ENCODE measurements at places on chromosomes 1 and 21.

DNA sequence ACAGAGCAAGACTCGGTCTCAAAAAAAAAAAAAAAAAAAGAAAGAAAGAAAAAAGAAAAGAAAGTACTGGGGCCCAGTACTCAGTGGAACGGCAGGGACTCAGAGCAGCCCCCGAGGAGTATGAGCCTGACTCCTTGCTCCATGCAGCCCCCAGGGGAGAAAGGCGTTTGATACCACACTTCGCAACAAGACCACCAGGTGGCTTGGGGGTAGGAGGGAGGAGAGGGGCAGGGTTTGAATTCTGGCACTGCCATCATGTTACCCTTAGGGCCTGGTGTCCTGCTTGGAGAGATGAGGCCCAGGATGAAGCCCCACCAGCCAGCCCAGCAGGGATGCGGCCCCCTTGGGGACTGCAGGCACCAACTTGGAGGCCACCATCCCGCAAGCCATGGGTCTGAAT, 321.3 kb upstream of the VAMP3 start:
- DNase-seq = no peak

GRCh38 chr1:24898152-24898908, 31.7 kb downstream of the RUNX3 start:
- peak; percentile 7 for DNase-seq

DNA sequence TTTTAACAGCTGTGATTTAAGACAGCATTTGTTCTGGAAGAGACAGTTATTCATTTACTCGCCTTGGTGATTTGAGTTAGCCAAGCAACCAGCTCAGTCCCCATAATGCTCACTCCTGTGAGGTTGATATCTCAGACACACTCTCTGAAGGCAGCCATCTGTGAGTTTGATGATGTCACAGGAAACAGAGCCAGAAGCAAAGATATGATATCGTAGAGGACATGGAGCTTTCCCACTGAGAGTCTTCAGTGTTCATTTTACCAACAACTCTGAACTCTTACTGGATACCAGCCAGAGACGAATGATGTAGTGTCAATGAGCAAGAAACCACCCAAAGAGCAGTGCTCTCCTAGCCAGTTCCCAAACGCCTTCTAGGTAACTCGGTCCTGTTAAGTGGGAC, 219.4 kb downstream of the SLC35F3 start:
- DNase-seq = no peak

GRCh38 chr1:153933955-153934354, 11.2 kb upstream of the GATAD2B start:
- DNase-seq = no peak

GRCh38 chr1:173212952-173213491, 5.9 kb upstream of the TNFSF4 start:
- no peak for DNase-seq

DNA sequence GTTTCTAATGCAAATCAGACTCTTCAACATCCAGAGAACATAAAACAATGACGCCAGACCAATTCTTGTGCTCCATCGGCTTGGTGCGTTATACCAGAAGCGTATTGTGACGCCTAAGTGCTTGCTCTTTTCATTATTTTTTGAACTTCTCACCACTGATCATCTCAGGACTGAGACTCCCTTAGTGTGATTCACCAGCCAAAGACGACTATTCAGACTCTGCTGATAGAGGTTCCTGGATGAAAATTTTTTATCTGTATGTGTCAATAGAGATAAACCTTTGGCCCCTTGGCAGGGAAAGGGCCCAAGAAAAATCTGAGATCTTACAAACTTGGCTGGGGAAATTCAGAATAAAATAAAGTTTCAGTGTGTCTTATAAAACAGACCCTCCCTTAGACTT, 856 bp upstream of the GREM2 start:
- no peak for DNase-seq

- no peak for DNase-seq
These were observed 312.5 kb upstream of the DUSP10 start for GRCh38 chr1:222054416-222054815.

DNA sequence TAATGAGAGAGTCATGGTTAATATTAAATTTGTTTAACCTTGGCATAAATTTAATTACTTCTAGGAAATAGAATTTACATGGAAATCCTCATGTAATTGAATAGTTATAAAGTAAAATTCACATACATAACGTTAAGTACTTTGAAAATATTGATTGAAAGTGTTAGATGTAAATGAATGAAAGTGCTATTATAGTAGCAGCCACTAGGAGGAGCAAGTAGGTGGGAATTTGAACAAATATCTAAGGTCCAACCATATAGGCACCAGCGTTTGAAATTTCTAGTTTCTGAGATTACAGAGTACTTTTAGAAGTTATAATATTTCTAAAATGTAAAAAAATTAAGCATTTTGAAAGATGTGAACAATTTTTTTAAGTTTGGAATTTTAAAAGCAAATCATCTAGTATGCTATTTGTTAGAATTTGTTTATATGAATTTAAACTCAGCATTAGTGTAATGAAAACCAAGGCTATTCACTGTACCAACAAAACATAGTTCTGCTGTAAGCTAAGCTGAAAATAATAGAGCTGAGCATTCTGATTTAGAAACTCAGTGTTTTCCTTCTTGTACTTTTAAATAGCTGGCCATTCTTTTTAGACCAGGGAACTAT, 3.3 kb downstream of the B3GALT2 start:
- peak; percentile 78 for DNase-seq

- no peak for DNase-seq
These were observed 19.9 kb upstream of the IFNGR2 start for GRCh38 chr21:33383056-33383888.

DNA sequence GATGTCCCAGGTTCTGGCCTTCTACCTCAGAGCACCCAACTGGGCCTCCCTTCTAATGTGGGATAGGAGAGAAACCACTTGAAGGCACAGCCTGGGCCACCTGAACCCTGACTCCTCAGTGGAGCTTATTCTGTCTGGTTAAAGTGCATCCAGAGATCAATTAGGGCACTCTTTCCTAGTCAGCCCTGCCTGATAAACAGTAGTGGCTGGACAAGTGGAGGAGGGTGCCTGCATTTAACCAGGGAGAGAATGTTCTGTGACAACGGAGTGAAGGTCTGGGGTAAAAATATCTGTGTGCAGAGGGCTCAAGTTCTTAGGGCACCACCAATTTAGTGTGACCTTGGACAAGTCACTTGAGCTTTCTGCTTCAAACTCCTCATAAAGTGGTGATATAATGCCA, 101.8 kb downstream of the FAM78B start:
- DNase-seq = no peak

DNA sequence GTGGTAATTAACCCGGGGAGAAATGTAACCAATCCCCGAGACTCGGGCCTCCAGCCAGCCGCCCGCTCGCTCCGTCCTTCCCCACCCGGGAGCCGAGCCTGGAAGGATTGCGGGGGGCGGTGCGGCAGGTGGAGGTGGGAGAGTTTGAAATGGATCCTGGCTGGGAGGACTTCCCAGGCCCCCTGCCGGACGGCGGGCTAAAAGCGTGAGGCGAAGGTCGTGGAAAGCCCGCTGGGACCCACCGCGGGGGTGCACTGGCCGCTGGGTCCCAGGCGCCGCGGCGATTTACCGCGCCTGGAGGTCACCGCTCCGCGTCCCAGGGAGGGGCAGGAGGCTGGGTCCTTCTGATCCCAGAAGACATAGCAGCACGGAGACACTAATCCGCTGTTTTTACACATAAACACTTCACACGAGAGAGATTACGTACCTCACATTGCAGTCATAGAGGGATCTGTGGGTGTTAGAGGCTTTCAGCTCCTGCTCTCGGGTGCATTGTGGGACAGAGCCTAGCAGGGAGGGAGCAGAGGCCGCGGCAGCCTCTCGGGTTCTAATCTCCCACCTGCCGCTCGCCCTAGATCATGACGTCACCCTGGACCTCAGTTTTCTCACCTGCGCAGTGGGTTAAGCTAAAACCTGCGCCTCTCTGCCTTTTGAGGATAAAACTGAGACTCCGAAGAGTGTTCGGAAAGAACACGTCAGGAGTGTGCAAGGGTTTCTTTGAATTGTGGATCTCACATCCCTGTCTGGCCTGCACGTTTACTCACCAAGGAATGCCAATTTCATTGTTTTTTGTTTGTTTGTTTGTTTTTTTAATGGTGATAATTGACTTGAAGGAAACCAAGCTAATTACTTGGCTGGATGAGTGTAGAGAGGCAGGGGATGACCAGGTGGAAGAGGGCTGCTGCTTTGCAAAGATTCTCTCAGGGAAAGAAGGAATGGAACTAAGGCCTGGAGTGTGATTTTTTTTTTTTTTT, 17.1 kb upstream of the TMEM9 start:
- peak; percentile 71 for DNase-seq

DNA sequence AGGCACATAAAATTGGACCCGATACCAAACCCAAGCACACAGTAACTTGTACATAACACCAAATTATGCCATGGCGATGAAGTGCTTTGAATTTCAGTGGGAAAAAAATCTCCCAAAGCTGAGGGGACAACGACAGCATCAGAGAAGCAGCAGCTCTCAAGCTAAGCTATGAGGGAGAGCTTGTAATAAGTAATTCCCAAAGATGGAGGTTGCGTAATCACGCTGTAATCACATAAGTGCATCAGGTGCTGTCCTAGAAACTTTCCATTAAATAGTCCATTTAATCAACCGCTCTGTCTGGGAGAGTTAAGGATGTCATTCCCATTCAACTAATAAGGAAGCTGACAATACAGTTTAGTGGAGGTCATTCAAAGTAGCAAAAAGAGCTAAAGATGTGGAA, 37.6 kb upstream of the KRTAP19-8 start:
- no peak for DNase-seq

GRCh38 chr1:93663208-93663614, 18.4 kb downstream of the BCAR3 start:
- no peak for DNase-seq

GRCh38 chr1:157105988-157106812, 6.6 kb upstream of the ETV3L start:
- no peak for DNase-seq

DNA sequence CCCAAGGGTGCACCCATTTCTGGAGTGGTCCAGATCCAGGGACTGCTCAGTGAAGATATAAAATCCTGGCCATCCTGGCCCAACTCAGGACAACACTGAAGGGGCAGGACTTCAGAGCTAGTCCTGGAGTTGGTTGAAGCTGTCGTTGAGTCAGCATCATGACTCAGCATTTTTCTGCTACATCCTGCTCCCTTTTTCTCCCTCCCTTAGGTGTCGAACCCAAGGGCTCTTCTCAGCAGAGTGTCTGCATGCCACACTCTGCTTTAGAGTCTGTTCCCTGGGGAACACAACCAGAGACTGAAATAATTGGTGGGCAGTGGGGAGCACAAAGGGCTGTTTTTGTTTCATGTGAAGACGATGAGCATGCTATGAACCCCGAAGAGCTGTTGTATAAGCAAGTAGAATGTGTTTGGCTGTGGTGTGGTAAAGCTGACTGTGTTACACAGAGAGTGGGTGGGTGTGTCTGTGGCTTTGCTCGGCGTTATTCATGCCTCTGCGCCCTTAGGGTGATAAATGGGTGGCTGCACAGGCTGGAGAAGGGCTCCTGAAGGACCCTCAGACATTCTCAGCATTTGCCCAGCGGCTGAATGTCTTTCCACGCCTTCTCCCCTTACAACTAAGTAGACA, 167.2 kb downstream of the CYYR1 start:
- peak; percentile 2 for DNase-seq

GRCh38 chr21:38863291-38863690, 57.6 kb downstream of the ETS2 start:
- DNase-seq = no peak

- DNase-seq = peak; percentile 65
These were observed 20.6 kb downstream of the CSF1 start for GRCh38 chr1:109931189-109931731.

DNA sequence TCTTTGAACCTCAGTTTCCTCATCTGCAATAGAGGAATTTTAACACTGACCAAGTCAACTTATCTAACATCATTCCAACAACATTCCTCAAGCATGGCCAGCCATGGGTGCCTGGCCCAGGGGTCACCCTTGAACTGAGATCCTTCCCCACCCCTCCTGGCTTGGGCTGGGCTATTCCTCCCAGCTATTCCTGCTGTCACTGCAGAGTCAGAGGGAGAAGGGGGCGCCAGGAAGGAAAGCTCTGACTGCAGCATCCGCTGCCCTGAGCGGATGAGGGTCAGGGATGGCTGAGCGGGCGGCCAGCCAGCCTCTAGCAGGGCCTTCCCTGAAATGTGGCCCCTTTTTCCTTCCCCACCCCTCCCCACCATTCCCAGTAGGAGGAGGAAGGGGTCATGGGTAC, 3.1 kb downstream of the TINAGL1 start:
- no peak for DNase-seq

DNA sequence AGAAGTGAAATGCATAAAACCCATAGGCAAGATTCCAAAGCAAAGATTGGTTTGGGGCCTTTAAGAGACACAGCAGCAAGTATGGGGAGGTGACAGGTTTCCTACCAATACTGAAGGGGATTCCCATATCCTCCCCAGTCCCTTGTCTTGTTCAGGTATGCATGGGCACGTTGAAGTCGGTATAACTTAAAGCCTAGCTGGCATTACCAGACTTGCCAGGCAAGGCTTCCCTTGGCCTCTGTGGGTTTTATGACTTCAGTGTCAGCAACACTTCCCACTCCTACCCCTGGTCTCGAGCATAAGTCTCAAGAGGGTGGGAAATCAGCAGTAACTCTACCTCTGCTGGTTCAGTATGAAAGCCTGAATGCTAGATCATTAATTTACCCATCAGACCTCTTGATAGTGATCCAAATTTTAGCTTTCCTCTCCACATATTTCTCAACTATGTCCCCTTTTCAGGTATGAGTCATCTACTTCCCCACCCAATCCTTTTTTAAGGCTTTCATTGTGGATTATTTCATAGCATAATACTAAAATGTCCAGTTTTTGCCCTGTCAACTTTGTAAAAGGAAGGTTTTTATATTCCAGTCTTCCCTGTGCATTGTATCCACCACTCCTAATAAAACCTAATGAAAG, 6.8 kb downstream of the CYP4X1 start:
- DNase-seq = no peak

Data from midbrain (tissue), 1 donor.